ENCODE measurements at places on chromosomes 7 and 10.

- DNase-seq = no peak
Observed at GRCh38 chr7:108003599-108003935, 606 bp upstream of the LAMB1 start.

GRCh38 chr7:979886-980571 lies 3.0 kb upstream of the CYP2W1 start:
- DNase-seq = no peak

DNA sequence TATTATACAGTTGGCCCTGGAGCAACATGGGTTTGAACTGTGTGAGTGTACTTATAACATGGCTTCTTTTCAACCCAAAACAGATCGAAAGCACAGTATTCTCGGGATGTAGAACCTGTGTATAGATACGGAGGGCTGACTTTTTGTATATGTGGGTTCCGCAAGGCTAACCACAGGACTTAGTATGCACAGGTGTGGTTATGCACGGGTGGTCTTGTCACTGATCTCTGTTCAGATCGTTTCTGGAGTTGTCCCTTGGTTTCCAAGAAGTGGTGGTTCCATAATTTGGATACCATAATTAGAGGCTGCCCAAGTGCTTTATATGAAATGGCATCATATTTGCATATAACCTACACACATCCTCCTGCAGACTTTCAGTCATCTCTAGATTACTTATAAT lies 10.9 kb upstream of the BHLHA15 start:
- no peak for DNase-seq

DNA sequence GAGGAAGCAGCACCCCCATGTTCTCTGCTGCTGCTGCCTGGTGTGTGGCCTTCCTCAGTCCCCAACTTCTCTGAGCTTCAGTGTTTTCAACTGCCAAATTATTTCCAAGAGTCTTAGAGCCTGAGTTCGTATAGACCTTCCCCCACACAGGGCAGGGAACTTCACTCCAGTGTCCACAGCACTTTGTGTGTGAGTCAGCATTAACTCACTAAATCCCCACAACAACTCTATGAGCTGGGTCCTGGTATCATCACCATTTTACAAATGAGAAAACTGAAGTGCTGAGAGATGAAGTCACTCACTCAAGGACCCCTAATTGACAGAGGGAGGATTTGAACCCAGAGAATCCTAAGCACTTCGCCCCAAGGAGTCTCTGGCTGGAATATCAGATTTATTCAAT lies 48.3 kb downstream of the ADCYAP1R1 start:
- no peak for DNase-seq

- no peak for DNase-seq
Observed at GRCh38 chr10:6211341-6211670, 8.6 kb downstream of the PFKFB3 start.

GRCh38 chr10:43267811-43268210 lies 946 bp upstream of the RASGEF1A start:
- DNase-seq = no peak

DNA sequence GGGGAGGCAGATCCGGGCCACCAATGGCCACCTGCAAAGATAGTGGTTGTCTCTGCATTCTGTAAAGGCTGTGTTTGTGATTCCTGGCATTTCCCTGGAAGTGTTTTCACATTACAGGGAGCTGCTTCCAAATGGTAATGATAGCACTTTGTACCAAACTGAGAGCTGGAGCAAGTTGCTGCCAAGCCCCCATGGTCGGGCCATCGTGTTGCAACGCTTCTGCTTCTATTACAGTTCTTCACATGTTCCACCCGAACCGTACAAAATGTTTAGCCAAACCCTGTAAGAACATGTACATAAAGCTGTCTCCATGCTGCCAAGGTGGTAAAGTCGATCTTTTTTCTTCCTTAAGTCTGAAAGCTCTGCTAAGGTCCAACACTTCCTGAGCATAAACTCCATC lies 397.7 kb upstream of the NFE2L3 start:
- no peak for DNase-seq

GRCh38 chr7:20152511-20152910 lies 64.7 kb downstream of the MACC1 start:
- no peak for DNase-seq

GRCh38 chr7:43591558-43592180 lies 8.8 kb downstream of the STK17A start:
- DNase-seq = no peak

GRCh38 chr10:35523670-35524225 lies 81.4 kb upstream of the GJD4 start:
- no peak for DNase-seq

- DNase-seq = no peak
Observed at GRCh38 chr10:70827086-70827757, 11.5 kb downstream of the SGPL1 start.

DNA sequence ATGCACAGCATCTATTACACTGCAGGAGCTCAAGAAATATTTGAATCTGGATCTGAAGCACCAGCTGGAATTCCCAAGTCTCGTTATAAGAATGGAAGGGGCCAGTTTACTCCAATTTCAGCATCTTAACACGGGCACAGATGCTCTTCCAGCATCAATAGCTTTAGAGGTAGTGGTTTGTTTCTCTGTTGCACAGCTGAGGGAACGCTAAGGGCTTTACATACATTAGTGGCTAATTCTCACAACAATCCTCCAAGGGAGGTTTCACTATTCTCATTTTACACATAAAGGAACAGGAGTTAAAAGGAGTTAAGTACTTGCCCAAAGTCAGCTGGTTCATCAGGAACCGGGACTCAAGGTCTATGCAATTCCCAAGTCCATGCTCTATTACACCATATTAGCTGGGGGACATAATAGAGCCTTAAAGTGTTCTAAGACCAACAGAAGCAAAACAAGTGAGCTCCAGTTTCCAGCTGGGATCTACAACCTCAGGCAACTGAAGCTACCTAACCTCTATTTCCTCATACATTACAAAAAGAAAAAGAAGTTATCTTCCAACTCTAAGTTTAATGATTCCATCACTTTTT lies 9.9 kb downstream of the XPNPEP1 start:
- no peak for DNase-seq

DNA sequence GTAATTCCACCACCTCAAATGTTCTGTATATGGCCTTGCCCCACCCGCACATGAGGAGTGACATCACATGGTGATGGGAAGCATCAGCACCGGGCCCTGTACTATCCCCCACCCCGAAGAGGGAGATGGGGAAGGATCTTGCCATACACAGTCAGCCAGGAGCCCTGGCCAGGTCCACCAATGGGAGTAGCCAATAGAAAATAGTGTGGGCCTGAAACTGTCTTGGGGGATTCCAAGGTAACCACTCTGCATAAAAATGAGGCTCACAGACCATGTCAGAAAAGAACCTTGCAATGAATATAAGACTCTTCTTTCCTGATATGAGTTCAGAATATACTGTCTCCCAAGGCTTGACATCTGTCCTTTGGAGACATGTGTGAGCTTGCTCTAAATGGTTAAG lies 51.1 kb downstream of the ADRB1 start:
- no peak for DNase-seq

GRCh38 chr7:148436571-148436970 lies 154.0 kb upstream of the C7orf33 start:
- no peak for DNase-seq

DNA sequence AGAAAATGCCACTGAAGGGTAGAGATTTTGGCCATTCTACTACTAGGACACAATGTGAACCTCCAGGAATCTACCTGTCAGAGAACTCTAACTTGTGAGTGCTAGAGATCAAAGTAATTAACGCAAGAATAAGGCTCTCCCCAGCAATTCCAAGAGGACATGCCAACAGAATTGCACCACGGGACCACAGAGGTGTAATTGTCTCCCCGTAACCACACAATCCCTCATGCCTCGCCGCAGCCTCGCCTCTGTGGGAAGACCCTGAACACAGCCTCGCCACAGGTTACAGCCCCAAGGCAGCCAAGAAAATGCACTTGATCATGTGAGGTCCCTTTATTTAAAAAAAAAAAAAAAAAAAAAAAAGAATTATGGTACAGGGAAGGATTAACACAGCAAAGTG lies 29.5 kb downstream of the CDCA7L start:
- no peak for DNase-seq

Data from stimulated activated CD4-positive, alpha-beta T cell treated with anti-CD3 and anti-CD28 coated beads, Interleukin-15, amount 100 ng/mL, for 1 hour (primary cell).